Stimulated activated CD8-positive, alpha-beta memory T cell treated with anti-CD3 and anti-CD28 coated beads, Interleukin-12 subunit alpha, Interleukin-12 subunit beta, amount 100 ng/mL, for 4 hours (primary cell): ENCODE measurements at places on chromosomes 7 and 10.

GRCh38 chr7:93551063-93551895 lies 23.2 kb downstream of the CALCR start:
- DNase-seq = no peak

- DNase-seq = no peak
These were observed 91.4 kb downstream of the FAM107B start for GRCh38 chr10:14683256-14683655.

- DNase-seq = no peak
These were observed 19.0 kb upstream of the CYP3A43 start for GRCh38 chr7:99808766-99809165.

GRCh38 chr10:110389255-110389654 lies 84.5 kb upstream of the SMNDC1 start:
- DNase-seq = no peak

- DNase-seq = no peak
These were observed 1.8 kb downstream of the PGAM2 start for GRCh38 chr7:44063547-44063893.

GRCh38 chr7:124027236-124027635 lies 5.6 kb downstream of the TMEM229A start:
- DNase-seq = no peak

DNA sequence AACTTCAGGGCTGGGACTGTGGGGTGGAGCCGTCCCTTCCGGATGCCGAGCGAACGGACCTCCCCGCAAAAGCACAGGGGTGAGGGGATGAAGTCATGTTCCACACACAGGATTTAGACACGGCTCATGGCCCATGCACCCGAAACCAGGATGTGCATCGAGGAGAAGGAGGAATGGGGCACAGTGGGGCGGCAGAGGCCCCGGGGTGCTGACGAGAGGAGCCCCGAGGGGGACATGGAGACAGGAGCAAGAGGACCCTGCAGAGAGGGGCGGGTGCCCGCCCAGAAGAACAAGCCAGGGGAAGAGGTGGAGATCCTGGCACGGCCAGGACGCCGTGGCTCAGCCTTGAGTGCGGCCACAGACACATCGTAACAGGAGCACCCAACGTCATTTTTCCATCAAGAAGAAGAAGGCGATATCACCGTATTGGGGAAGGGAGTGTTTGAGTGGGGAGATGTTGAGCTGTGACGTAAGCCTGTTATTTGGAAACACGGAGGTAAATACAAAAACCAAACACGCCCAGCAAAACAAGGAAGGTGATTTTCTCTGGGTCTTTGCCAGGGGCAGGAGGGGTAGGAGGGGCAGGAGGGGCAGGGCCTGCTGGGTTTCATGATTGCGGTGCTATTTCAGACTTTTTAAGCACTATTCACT lies 25.3 kb upstream of the FOXL3 start:
- DNase-seq = no peak

GRCh38 chr7:150942001-150942590 lies 36.0 kb downstream of the KCNH2 start:
- no peak for DNase-seq
